ENCODE measurements at places on chromosomes 2 and 18.

GRCh38 chr2:141393214-141393545 lies 737.6 kb downstream of the LRP1B start:
- DNase-seq, result no peak

DNA sequence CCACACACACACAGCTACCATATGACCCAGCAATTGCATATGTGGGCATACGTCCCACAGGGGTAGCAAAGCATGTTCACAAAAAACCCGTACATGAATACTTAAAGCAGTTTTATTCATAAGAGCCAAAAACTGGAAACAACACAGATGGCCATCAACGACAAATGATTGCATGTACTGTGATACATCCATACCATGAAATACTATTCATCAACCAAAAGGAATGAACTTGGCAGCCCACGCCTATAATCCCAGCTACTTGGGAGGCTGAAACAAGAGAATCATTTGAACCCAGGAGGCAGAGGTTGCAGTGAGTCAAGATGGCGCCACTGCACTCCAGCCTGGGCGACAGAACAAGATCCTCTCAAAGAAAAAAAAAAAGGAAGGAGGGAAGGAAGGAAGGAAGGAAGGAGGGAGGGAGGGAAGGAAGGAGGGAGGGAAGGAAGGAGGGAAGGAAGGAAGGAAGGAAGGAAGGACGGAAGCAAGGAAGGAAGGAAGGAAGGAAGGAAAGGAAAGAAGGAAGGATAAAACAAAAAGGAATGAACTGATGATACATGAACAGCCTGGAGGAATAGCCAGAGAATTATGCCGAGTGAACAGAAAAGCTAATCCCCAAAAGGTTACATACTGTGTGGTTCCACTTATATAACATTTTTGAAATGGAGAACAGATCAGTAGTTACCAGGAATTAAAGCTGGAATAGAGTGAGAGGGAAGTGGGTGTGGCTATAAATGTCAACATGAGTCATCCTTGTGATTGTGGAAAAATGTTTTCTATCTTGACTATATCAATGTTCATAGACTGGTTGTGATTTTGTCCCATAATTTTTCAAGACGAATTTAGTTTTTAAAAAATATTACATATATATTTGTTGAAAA lies 19.6 kb upstream of the YPEL5 start:
- no peak for DNase-seq

DNA sequence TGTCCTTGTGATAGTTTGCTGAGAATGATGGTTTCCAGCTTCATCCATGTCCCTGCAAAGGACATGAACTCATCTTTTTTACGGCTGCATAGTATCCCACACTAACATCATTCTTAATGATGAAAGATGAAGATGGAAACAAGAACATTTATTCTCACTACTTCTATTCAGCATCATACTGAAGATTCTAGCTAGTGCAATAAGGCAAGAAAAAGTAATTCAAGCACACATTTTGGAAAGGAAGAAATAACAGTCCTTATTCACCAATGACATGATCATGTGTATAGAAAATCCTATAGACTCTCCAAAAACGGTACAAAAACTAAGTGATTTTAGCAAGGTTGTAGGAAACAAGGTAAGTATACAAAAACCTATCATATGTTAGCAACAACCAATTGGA lies 37.2 kb downstream of the RELCH start:
- no peak for DNase-seq

DNA sequence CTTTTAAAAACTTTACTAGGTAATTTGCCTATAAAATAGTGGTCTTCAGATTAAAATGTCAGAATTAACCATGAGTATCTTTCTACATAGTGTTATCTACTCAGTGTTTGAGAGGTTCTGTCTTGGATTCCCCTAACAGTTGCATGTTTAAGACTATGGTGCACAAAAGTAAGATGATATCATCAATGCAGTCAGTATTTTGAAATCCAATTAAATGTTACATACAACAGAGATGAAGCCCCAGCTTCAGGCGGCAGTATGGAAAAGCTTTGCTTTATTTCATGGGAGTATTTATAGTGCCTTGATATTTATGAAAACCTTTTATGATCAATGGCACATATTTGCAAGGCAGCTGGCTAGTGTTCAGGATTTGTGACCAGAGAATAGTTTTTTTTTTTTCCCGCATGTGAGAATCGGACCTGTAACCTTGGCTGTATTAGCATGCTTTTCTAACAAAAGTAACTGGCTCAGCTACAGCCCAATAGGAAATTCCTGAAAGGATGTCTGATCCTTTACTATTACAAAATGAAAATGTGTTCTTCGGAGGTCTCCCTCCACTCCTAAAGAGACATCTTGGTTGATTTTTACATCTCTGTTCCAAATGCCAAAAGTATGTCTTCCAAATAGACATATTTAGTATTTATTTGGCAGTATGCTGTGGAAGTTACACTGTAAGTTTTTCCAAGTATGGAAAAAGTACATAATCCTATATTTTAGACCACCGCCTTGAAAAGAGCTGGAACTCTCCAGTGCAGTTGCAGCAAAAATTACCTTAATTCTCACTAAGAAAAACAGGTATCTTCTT lies 319.3 kb upstream of the UBE2E3 start:
- no peak for DNase-seq

GRCh38 chr2:66456183-66457041 lies 21.5 kb downstream of the MEIS1 start:
- DNase-seq, result no peak

- DNase-seq, result no peak
These were observed 1605.8 kb downstream of the SUCLG1 start for GRCh38 chr2:82853299-82853698.

DNA sequence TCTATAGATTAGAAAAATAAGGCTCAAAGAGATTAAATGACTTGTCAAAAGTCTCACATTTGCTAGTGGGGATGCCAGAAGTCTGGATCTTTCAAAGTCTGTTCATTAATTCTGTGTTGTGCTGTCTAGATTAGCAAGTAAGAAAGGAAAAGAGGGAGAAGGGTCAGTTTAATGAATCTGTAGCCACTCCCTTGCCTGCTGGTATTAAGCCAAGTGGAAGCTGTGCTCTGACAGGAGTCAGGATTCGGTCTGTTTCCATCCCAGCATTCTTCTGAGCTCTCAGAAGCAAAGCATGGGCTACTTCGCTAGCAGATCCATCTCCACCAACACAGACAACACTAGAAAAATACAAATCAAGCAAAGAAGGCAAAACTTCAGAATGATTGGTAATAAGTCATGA lies 98.5 kb downstream of the CERKL start:
- DNase-seq, result no peak

DNA sequence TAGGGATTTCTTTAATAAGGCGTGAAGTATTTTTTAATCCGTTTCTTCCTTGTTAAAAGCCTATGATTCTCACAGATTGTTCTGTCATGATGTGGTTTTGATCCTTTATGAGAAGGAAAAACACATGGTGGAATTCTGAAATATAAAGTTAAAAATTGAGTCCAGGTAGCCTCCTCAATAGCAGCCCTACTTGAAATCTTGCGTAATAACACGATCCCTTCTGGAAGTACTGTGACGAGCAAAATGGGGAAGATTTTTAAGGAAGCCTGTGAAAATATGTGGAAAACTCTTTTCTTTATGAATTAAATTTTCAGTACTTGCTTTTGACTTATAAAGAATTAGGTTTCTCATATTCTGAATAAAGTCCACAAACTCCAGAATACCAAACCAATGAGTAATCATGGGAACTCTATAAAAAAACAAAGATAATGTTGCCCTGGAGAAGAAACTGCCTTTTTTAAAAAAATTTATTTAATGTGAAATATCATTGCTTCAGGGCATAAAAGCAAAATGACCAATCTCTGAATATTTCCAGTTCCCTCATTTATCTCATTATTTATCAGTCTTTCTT lies 476.4 kb upstream of the ZEB2 start:
- no peak for DNase-seq

- no peak for DNase-seq
These were observed 1.7 kb upstream of the SLC25A12 start for GRCh38 chr2:171895786-171896185.

DNA sequence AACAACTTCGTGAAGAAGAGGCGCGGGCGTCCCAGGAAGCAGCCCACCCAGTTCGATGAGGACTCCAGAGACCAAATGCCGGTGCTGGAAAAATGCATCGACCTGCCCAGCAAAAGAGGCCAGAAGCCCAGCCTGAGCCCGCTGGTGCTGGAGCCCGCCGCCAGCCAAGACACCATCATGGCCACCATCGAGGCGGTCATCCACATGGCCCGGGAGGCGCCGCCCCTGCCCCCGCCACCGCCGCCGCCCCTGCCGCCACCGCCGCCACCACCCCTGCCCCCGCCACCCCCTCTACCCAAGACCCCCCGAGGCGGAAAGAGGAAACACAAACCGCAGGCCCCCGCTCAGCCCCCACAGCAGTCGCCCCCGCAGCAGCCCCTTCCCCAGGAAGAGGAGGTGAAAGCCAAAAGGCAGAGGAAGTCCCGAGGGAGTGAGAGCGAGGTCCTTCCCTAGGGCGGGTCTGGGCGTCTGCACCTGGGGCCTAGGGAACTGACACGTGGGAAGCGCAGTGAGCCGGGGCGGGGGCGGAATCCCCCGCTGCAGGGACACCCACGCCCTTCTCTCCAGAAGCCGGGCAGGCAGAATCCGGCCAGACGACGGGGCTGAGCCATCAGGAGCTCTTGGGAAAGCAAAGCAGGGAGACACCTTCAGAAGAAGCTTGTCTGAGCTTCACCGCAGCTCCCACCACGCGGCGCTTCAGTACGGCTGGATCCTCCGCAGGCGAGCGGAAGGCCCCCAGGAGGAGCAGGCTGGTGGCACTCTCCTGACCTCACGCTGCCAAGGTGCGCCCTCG lies 382.8 kb downstream of the SETBP1 start:
- DNase-seq, result no peak

DNA sequence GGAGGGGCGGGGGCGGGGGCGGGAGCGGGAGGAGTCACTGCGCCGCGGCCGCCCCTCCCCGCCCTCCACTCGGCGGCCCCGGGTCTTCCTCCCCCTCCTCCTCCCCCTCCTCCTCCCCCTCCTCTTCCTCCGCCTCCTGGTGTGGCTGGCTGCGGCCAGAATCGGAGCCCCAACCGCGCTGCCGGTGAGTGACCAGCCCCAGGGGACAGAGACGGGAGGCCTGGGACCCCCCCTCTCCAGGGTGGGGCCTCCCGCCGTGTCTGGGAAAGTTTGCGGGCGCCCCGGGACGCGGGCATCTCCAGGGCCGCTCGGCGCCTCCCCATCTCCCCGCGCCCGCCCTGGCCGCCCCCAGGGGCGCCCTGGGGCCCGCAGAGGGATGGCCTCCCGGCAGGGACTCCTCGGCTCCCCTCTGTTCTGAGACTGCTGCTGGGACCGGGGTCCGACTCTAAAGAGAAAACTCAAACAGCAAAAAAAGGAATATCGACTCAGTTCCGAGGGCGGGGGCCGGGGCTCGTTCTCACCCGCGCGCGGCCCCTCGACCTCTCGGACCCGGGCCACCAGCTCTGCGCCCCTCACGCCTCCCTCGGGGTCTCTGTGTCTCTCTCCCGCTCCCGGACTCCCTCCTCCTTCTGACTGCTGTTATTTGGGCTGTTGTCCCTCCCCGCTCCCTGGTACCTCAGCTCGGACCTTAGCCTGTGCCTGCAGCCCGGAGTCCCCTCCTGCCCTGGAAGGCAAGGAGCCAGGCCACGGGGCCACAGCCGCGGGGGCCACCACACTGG lies at the start of gene STON1:
STON1 (plus strand) TSS at position 122 of the 779 bp plus-strand sequence. CDS start 50,480 bp downstream, outside the sequence.
- peak; percentile 19 for DNase-seq

- DNase-seq, result no peak
These were observed 1.2 kb upstream of the TNS1 start for GRCh38 chr2:218003981-218004419.

- DNase-seq, result no peak
These were observed 65.8 kb downstream of the KCTD1 start for GRCh38 chr18:26482569-26482968.

Measured in activated B cell treated with CpG ODN at 0.5 μM for 24 hours (primary cell).